NCI-H2081 (cell line): ENCODE measurements at places on chromosomes 6 and 20.

DNA sequence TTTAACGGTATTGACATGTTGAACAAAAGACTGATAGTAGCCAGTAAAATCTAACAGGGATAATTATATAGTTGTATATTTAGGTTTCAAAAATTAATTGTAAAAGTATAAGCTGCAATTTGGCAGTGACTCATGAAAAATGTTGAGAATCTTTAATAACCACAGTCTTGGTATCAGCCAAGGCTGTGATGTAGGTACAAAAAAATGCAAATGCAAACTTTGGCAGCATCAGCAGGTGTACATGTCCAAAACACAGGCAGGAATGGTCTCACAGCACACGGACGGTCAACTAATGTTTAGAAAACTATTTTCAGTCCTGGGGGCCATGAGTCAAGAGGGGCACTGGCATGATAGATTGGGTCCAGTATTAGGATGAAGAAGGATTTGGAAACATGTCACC is 58.5 kb upstream of the BEND3 start:
- DNase-seq: no peak

- DNase-seq: no peak
Measured at GRCh38 chr6:158445426-158446085, 114.3 kb upstream of the TMEM181 start.

DNA sequence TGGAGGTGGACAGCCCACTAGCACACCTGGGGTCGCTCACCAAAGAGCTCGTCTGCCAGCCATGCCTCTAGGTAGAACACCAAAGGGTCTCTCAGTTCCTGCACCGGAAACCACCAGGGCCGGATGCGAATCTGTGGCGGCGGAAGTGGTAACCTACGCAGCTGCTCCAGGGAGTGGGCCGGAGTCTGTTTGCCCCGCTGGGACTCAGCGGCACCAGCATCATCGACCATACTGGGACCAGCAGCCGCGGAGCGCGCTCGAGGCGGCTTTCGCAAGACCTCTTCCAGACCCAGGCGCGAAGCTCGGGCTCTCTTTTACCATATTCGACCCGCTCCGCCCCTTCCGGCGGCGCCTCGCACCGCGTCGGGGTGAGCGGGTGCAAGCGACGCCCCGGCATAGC is at the start of gene OOEP:
Gene OOEP, minus strand, starts transcription at position 335 of the 400 bp plus-strand sequence. Its CDS starts 105 bp downstream, at position 230.
- DNase-seq: no peak

- DNase-seq: no peak
Measured at GRCh38 chr20:57953638-57954037, 243.8 kb upstream of the PMEPA1 start.

DNA sequence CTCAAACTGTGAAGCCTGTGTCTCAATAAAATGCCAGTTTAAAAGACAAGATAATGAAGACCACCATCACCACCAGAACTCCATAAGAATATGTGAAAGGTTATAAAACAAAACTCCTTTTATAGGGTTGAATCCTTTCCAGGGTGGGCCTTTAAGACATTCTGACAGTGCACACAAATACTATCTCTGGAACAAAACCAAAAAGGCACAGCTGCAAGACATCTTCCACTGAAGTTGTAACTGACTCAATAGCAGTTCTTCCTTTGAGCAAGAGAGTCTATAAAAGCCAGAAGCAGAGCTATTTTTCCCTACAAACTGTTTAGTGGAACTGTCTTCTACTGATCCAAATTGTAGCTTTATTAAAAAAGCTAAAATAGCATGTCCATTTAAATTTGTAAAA is 81.6 kb downstream of the EPB41L2 start:
- no peak for DNase-seq

DNA sequence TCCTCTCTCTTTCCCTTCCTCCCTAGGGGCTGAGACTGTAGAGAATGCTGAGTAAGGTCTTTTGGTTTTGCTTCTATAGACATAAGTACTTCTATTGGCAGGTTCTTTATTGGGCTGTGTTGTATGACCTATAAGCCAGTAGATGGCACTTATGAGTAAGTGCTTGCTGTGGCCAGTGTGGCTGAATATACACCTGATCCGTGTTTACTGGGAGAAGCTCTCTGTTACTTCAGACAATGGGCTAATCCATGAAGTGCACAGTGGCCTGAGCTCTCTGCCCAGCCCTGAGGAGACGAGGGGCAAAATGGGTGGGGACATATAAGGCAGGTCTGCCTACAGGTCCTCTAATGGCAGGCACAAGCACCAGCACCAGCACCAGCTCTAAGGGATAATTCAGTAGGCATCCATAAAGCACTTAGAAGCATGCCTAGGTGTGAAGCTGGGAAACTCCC is 610.3 kb downstream of the RNF144B start:
- peak; percentile 24 for DNase-seq

- no peak for DNase-seq
Measured at GRCh38 chr6:131635384-131636340, 1.4 kb upstream of the ENPP3 start.

GRCh38 chr6:83711958-83712357 is 3.1 kb upstream of the SNAP91 start:
- no peak for DNase-seq

GRCh38 chr6:29933955-29934354 is 8.4 kb upstream of the HLA-A start:
- DNase-seq: no peak

- peak; percentile 25 for DNase-seq
Measured at GRCh38 chr20:4972506-4973251, 28.6 kb downstream of the SLC23A2 start.

- no peak for DNase-seq
Measured at GRCh38 chr20:58328836-58329235, 19.3 kb downstream of the RAB22A start.

GRCh38 chr6:134394208-134394607 is 76.3 kb upstream of the SGK1 start:
- no peak for DNase-seq

GRCh38 chr6:925656-926213 is 232.8 kb upstream of the EXOC2 start:
- no peak for DNase-seq

DNA sequence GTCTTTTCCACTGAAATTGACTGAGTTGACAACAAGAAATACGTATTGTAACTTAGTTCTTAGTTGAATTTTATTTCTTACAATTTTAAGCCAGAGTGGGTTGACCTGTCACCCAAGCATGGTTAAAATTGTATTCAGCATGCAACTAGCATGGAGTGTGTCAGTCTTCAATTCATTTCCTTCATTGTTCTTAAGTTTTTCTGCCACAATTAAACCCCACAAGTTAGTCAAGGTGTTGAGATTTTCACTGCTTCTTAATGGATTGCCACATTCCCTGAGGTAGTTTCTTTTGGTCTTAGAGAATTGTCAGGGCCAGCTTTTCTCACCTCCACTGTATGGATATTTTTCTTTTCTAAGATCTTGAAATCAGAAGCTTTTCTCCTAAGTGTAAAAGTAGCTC is 2.1 kb downstream of the PTPN1 start:
- no peak for DNase-seq

DNA sequence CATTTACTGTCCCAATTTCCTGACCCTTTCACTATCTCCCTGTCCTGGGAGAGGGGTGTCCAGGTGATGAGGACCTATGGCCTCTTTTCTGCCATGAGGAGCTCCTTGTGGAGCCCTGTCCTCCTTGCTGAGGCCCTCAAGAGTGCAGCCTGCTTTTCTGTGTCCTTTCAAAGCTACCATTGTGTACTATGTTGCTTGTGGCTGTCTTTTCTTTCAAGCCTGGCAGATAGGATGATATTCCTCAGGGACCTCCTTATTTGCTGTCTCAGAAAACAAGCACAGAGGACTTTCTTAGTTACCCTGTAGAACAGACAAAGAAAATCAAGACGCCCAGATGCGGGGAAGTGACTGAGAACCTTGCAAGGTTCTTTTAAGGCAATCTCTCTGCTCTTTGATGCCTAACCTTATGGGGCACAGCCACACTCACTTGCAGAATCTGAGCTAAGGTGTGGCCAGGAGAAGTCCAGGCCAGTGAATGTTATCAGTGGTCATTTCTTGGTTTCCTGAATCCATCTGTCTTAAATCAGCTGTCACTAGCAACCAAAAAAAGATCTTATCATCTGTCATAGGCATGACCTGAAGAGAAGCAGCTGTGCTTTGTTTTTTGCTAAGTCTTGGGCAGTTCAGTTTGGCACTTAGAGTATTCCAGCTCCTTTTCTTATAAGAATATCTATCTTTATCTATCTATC is 17.2 kb downstream of the CARMIL1 start:
- DNase-seq: no peak

GRCh38 chr6:10779076-10779475 is 31.5 kb downstream of the TMEM14B start:
- DNase-seq: no peak

DNA sequence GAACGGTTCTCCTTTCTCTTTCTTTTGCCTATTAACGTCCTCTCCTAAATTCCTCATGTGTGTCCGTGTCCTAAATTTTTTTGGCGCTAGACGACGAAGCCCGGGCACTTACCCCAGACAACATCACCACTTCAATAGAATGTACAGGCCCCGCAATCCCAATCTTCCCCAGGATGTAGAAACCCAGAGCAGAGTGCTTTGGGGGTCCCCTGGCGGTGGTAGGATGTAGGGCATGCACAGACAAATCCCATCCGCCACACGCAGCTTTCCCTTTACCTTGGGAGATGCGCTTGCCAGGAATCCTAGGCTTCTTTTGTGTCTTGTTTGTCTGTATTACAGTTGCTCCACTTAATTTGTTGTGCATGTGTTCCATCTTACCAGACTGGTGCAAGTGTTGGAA is 417.3 kb upstream of the ARID1B start:
- DNase-seq: no peak

GRCh38 chr6:163191704-163192537 is 222.6 kb upstream of the QKI start:
- no peak for DNase-seq

DNA sequence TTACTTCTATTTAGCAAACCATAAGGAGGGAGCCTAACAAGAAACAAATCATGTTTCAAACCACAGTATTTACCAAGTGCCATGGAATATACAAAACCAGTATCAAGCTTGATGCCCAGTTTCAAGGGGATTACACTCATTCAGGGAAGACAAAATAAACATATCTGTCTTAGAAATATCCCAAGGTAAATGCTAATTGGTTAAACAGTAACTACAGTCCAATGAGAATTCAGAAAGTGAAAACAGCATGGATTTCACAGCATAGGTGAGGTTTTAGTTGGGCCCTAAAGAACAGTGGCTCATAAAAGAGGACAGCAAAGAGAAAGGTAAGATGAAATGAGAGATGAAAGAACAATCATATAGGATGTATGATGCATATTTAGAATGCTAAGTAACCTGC is 110.3 kb downstream of the CHD6 start:
- DNase-seq: no peak
